ENCODE measurements at places on chromosomes 6 and 20.

GRCh38 chr6:47230579-47230978, 79.1 kb downstream of the TNFRSF21 start:
- no peak for DNase-seq

DNA sequence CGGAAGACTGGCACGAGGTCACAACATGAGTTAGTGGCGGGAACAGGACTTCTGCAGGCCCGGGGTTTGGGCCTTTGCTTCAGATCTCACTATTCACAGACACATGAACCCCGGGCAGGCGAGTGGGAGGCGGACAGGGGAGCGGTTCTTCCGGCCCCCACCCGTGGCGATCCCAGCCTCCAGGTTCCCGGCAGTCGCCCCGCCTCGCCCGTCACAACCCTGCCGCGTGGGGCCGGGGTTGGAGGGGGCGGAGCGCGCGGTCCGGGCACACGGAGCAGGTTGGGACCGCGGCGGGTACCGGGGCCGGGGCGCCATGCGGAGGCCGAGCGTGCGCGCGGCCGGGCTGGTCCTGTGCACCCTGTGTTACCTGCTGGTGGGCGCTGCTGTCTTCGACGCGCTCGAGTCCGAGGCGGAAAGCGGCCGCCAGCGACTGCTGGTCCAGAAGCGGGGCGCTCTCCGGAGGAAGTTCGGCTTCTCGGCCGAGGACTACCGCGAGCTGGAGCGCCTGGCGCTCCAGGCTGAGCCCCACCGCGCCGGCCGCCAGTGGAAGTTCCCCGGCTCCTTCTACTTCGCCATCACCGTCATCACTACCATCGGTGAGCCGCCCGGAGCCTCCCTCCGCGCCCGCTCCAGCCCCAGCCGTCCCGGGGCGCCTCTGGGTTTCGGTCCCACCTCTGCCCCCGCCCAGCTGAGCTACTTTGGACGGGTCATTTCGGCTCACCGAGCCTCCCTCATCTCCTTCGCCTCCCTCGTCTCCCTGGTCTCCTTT, at the start of gene KCNK15:
KCNK15 (plus strand) TSS at position 268 of the 769 bp plus-strand sequence; CDS start at position 314, 46 bp downstream.
- peak; percentile 70 for DNase-seq

- no peak for DNase-seq
Measured at GRCh38 chr20:62025832-62026563, 39.7 kb downstream of the TAF4 start.

GRCh38 chr20:3221398-3222226, 12.3 kb downstream of the ITPA start:
- no peak for DNase-seq

DNA sequence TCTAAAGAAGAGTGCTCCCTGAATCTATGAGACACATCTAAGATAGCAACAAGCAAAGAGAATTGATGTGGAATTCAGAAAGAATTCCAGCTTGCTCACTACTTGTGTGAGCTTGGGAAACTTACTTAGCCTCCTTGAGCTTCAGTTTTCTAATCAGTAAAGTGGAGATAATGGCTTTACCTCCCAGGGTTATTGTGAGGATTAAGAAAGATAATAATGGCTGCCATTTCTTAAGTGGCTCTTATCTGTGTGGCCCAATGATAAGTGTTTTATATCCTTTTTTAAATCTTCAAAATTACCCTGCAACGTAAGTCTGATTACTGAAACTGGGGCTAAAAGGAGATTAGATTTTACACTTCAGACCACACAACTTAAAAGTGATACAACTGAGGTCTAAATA, 418.5 kb downstream of the LMBRD1 start:
- no peak for DNase-seq

- no peak for DNase-seq
Measured at GRCh38 chr6:57162028-57162427, 10.1 kb upstream of the BAG2 start.

DNA sequence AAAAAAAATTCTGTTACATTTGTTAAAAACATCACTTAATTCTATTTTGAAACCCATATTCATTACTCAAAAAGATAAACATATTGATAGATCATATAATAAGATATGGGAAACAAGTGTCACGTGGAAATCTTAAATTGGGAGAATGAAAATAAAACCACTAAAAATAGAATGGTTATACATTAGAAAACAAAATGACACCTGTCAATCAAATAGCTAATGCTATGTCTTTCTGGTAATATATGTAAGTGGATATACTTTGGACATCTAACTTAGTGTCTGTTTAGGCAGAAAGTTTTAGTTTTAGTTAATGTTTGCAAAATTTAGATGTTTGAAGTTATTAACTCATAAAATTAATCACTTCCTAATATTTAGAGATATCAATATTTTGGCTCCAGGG, 95.1 kb upstream of the SIM1 start:
- DNase-seq = no peak

DNA sequence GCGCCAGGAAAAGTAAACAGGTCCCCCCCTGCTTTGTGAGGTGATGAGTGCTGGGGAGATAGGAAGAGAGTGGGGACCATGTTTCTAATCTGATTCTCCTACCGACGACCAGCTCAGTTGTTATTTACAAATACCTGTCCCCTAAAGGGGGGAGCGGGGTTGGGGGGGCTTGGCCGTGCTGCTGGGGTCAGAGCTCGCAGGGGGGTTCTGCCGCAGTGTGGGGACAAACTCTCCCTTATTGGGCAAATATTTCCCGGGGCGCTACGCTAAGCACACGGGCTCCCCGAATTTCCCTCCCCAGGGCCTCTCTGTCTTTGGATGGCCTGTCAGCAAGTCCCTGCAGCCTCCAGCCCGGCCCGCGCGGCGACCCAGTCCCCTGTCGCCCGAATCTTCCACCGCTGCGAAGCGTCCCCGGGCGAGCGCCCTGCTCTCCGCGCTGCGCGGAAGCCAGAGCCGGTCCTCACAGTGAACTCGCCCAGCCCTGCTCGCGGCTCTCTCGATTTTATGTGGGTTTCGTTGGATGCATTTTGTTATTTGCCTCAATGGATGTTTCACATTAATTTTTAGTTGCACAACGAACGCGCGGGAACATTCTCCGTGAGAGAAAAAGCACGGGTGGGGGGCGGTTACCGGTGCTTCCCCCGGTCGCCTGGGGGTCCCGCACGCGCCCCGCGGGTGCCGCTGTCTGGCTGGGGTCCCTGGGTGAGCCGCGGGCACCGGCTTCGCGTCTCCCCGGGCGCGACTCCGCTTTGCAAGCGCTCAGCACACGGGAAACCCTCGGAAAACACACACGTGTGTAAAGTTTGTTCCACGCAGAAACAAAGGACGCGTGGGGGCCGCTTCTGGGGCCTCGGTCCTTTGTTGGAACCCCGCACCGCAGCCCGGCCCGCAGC, 1.5 kb upstream of the STX16 start:
- DNase-seq = peak; percentile 79

- no peak for DNase-seq
Measured at GRCh38 chr6:106849676-106850332, 124.7 kb downstream of the CD24 start.

DNA sequence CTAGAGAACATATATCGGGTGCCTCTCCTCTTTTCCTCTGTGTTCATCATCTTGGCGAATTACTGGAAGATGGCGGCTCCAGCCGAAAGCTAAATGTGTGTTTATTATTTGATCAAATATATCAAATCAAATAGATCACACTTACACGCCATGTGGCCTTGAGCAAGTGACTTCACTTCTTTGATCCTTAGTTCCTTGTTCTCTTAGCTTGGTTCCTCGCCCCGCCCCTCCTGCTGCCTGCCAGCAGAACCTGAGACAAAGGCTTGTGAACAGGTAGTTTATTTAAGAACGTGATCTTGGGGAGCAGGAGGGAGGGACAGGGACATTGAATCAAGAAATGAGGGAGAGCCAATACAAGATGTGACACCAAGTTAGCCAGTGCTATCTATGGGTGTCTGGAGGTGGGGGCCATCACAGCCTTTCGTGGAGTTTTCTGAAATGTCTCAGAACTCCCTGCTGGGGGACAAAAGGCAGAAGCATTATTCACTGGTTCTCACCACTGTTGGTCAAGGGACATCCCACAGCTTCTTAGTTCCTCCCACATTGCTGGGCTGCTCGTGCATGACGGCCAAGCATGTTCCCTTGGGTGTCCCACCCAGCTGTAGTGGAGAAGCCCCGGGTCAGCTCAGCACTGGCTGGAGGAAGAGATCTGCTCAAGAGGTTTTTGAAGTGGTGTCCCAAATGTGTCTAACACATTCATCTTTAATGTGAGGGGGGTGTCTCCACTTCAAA, 44.9 kb upstream of the RNF24 start:
- no peak for DNase-seq

- no peak for DNase-seq
Measured at GRCh38 chr6:159513914-159514313, 179.1 kb downstream of the SOD2 start.

DNA sequence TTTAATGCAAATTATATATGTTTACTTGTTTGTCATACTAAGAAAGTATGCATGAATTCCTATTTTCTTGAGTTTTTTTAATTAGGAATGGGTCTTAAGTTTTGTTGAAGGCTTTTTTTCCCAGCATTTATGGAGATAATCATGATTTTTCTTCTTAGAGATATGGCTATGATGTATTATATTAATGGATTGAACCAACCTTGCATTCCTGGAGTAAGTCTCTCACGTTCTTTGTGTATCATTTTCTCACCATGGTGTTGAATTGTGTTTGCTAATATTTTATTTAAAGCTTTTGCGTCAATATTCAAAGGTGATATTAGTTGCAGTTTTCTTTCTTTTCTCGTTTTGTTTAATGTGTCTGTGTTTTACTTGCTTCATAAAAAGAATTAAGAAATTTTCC, 48.4 kb upstream of the SLC35D3 start:
- no peak for DNase-seq

GRCh38 chr20:53752971-53753879, 159.6 kb upstream of the ZNF217 start:
- no peak for DNase-seq

DNA sequence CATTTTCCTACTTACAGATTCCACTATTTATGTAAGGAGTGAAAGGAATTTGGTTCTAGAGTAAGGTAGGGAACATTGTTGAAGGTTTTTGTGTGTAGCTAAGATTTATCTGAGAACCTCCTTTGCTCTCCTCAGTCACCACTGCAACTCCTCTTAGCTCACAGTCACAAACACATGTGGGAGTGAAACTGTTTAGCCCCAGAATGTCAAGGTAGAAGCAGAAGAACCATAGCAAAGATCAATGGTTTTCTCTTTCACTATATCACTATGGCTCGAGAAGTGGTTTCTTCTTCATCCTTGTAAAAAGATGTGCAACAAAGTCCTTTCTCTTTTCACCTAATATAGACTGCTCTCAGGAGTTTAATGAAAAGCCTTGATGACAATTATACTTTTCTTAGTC, 6.5 kb upstream of the DEFB112 start:
- no peak for DNase-seq

DNA sequence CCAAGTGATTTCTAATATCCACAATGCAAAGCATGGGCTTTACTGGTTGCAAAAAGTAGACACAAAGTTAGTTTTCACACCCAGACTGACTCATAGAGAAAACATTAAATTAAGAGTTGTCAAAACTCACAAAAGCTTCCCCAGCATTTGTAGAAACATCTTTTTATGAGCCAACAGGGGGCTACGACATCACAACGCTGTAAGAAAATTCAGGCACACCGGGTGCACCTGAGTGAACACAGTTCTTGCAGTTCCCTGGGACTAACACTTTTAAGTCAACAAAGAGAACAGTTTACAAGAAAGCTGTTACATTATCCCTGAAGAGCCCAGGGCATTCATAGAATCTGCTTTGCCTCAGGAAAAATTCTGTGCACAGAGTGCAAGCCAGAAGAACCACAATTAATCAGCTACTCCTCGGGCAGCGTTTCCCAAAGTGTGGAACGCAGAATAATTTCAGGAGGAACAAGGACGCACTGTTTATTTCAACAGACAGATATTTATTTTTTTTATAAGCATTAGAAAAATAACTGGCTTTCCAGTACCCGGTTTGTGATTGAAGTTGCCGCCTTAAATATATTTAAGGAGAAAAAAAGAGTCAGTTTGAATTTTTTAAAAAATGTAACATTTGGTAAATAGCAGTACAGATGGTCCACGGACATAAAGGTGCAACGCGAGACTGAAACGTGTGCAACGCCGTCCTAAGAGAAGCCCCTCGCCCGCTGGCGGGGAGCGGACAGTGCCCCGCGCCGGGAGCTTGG, 1.2 kb downstream of the NCOA5 start:
- DNase-seq = no peak

GRCh38 chr20:58752565-58752964, 60.0 kb downstream of the NPEPL1 start:
- no peak for DNase-seq

GRCh38 chr6:68333442-68333841, 301.6 kb upstream of the ADGRB3 start:
- no peak for DNase-seq

DNA sequence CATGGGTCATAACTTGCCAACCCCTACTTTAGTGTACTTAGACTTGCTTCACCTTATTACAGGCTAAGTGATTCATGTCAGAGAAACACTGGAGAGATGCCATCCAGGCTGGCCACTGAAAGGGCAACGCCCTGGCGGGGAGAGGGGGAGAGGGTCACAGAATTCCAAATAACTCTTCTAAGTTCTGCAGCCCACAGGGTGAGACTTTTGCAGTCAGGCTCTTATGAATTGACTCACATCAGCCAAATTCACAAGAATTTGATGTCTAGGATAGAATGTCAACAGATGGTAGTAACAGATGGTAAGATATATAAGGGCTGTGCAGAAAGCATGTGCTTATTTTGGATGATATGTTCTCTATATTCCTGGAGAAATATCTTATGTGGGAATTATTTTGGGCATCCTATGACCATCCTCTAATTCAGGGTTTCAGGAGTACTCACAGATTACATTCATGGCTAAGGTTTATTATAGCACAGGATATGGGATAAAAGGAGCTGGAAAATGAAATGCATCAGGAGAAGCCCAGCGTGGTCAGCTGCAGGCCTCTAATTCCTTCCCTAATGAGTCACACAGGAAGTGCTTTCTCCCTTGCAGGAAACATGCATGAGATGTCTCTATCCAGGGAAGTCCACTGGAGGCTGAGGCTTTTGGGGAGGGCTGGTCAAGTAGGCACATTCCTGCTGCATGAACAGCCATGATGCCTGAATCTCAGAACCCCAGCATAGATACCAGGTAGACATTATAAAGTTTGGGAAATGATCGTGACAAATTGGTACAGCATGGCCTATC, 58.7 kb upstream of the RIN2 start:
- no peak for DNase-seq

Data from activated CD8-positive, alpha-beta memory T cell treated with anti-CD3 and anti-CD28 coated beads, Interleukin-2, amount 50 U/mL, for 48 hours (primary cell).